ENCODE measurements at places on chromosomes 5 and 9.
A peak's percentile ranks its signal among the peaks of the same experiment; 100 is the strongest.

GRCh38 chr5:124935065-124935464, 188.6 kb upstream of the ZNF608 start:
- DNase-seq, result peak; percentile 55

GRCh38 chr5:36593867-36594266, 12.5 kb upstream of the SLC1A3 start:
- no peak for DNase-seq

- no peak for DNase-seq
Measured at GRCh38 chr5:130693509-130693908, 471.5 kb downstream of the HINT1 start.

GRCh38 chr9:81984928-81985327, 3.6 kb upstream of the SPATA31D1 start:
- DNase-seq, result no peak

GRCh38 chr5:154498591-154498990, 20.6 kb upstream of the HAND1 start:
- DNase-seq, result no peak

- no peak for DNase-seq
Measured at GRCh38 chr5:149697001-149697400, 33.1 kb upstream of the PPARGC1B start.

- no peak for DNase-seq
Measured at GRCh38 chr5:106306313-106307028, 1364.3 kb downstream of the EFNA5 start.

DNA sequence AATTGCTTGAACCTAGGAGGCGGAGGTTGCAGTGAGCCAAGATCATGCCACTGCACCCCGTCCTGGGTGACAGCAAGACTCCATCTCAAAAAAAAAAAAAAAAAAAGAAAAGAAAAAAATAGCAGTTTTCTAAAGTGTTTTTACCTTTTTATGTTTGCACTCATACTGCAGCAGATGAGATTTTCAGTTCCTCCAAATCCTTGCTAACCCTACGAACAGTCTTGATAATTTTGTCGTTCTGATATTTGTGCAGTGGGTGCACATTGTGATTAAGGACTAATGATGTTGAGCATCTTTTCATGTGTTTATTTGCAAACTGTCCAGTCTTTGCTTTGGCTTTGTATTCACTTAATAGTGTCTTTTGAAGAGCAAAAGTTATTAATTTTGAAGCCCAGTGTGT, 42.9 kb downstream of the ZCCHC7 start:
- no peak for DNase-seq

GRCh38 chr9:93287189-93287552, 103.2 kb downstream of the WNK2 start:
- no peak for DNase-seq

DNA sequence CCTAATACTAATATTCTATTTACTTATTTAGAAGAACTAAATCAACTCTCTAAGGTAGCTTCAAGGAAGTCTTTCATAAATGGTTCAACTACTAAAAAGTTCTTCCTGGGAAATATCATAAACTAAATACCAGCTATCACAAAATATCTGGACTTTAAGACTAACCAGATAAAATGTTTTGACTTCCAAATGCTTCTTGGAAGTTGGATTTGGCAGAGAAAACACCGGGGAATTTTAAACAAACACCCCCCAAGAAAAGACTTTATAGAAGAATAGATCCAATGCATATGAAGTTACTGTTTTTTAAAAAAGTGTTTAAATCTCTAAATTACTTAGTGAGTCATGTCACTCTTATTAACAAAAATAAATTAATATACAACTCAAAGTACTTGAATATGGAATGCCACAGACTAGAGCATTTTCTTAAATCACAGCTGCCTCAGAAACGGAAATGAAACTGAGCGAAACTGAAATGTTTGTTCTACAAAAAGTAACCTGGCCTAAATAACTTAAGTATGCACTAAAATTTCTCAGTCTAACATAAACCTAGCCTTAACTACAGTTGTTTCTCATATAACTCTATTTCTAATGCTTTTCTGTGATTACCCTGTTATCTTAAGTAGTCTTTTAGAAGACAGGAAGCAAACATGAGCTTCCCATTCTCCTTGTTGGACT, 6.8 kb downstream of the ABCA1 start:
- DNase-seq, result no peak

DNA sequence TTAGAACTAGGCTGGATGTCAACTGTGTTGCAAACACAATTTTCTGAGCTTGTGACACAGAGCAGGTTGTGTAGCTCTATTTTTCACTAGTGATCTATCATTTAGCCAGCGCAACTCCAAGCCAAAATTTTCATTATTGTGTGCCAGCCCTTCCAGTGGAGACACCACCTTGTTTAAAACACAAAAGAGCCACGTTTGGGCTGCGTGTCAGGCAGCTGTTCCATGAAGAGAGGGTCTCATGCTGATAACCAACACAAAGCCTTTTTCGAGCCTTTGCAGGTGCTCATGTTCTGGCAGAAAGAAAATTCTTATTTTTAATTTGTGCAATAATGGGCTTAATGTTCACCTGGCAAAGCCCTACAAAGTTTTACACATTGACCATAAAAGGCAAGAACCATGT, 237.6 kb upstream of the RGMB start:
- DNase-seq, result no peak

- DNase-seq, result no peak
Measured at GRCh38 chr5:74341221-74341620, 299.3 kb downstream of the ENC1 start.

DNA sequence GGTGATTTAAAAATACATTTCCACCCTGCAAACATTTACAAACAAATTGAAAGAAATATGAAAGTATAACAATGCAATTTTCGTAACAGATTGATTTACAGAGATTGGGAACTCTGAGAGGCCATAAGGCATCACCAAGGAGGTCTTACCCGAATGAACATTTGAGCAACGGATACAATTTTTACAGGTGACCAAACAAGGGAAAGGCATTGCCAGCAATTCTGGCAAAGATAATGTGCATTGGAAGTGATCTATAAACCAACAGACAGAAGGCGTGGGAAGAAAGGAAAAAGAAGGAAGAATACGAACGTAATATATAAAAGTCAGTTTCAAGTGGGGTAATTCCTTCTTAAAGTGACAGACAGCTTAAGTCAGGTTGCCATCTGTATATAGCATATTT, 295.9 kb downstream of the CDH12 start:
- DNase-seq, result no peak

- DNase-seq, result no peak
Measured at GRCh38 chr5:54460181-54460919, 4.9 kb downstream of the HSPB3 start.

- DNase-seq, result no peak
Measured at GRCh38 chr9:108994695-108995094, 18.6 kb downstream of the CTNNAL1 start.

DNA sequence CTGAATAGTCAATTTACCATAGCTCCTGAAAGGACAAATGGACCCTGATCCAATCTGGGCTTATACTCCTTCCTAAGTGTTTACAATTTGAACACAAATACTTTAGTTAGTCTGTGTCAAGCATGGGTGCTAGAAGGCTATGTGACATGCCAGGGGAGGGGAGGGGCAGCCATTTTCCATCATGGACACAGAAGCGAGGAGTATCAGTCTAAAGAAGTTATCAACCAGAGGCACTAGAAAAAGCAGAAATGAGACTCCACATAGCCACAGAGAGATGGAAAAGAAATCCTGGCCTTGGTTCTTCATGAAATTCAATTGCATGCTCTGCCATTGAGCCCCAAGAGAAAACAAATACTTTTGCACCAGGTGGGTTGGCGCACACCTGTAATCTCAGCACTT, 61.8 kb downstream of the NR6A1 start:
- no peak for DNase-seq

DNA sequence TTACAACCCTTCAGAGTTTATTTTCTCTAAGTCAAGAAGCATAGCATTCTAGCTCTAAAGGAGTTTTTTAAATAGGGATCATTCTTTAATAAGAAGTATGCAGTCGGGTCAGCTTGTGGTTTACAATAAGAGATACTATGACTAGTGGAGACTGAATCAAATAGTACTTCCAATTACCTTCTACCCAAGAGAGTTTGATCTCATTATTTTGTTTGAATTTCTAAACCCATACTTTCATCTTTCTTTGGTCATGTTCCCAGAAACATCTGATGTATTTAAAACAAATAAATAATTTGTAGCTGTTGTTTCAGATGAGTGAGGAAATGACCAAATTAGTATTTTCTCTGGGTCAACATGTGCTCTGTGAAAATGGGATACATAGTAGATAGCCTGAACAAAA, 160.2 kb upstream of the CDH6 start:
- DNase-seq, result no peak

DNA sequence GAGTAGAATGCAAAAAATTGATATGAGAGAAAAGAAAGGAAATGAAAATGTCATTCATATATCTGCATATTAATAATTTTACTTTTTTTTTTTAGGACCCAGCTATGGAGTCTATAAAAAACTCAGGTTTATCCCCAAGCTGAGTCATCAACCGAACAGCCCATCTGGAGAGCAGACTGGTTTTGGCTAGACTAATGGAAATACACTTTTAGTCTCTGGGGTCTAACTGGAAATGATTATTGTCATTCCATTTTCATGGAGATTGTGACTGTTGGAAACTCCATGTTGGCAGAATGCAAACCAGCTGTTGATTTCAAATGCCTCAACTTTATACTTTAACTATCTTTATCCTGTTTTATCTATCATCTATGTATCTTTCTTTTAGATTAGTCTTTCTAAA, 28.7 kb downstream of the ANXA1 start:
- no peak for DNase-seq

DNA sequence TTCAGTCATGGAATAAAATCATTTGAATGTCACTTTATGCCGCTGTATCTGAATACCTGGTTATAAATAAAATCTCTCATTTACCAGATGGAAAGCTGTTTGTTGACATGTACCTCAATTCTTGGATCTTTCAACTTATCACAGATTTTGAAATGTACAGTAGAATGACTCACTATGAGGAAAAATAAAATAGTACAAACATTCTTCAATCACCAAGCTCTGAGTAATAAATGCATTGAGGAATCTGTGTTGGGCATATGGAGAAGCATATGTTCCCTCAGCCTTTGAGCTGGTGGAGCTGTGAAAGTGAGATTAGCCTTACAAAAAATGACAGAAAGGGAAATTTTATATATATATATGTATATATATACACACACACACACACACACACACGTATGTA, 175.4 kb downstream of the KIAA0825 start:
- no peak for DNase-seq

DNA sequence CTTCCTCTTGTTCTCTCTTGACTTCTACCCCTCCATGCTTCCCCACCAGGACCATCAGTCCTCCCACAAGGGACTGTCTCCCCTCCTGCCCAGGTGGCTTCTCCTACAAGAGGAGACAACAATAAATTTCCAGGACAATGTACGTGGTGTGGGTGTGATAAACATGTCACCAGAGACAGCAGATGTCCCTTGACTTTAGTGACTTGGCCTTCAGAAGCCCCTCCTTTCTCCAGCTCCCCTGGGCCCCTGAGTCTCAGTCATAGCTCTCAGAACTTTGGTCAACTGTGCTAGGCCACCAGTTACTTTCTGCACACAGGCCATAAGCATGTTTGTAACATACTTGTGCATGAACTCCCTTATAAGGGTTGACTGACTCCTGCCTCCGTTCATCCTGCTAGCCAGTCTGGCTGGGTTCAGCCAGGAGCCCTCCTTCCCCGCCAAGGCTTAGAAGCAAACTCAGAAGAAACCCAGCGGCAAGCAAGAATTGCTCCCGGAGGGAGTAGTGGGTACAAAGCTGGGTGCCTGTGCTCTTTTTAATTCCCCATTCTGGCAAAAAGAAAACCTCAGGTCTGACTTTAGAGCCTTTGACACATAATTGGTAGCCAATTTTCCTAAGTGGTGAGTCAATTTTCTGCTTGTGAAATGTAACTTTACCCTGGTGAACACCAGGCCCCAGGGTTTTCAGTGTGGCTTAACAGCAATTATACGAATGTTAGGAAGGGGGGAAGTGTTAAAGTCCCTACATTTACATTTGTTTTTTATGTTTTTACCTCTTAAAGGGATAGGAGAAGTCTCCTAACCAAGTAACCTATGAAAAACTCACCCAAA, 49.2 kb downstream of the EBF1 start:
- DNase-seq, result no peak

GRCh38 chr5:68405026-68405684, 189.6 kb downstream of the PIK3R1 start:
- peak; percentile 82 for DNase-seq

DNA sequence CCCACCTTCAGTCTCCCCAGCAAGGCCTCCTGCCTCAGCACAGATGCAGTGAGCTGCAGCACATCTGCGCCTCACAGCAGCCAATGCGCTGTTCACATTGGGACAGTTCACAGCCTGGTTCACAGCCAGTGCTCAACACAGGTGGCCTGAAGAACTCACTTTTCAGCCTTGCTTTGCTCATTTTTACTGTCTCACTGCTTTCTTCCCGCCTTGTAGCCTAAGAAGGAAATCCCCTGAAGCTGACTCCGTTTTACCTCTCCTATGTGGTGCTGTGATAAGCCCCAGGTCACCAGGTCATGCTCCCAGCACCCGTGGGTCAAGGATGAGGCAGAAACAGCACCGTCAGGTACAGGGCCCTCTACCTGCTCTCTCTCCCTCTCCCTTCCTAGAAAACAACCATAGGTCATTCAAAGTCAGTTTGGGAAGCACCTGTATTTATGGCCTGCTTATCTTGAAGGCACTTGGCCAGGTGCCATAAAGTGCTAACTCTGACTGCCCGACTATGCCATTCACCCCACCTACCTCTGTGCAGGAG, 1.1 kb downstream of the GCNT4 start:
- DNase-seq, result peak; percentile 70

DNA sequence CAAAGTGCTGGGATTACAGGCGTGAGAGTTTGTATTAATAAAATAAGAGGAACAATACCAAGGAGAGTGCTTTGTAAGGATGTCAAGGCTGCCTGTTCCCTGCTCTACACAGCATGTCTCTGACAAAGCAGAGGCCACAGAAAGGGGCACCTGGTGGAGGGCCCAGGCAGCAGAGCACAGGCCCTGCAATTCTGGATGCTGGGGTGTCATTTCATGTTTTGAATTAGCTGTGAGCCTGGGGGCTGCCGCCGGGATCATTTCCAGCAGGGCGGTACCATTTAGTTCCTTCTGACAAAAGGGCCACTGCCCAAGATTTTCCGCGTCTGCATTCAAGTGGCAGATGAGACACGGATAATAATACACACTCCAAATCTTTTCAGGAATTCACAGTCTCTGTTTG, 396.9 kb downstream of the GADD45G start:
- DNase-seq, result no peak

DNA sequence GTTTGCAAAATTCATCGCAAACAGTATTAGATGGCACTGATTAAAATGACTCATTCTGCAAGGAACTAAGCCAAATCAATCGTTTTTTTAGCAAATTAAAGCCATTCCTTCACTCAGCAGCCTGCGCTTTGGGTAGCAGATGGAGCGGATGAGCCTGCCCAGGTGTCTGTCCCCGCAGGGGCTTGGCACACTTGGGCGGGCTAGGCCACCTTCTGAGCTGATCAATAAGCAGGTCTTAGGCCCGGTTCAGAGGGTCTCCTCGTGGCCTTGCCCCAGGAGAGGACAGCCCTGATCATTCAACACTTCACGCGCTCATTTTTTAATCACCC, 78.0 kb upstream of the FCN1 start:
- DNase-seq, result no peak
